ENCODE measurements at places on chromosomes 5 and 9.

DNA sequence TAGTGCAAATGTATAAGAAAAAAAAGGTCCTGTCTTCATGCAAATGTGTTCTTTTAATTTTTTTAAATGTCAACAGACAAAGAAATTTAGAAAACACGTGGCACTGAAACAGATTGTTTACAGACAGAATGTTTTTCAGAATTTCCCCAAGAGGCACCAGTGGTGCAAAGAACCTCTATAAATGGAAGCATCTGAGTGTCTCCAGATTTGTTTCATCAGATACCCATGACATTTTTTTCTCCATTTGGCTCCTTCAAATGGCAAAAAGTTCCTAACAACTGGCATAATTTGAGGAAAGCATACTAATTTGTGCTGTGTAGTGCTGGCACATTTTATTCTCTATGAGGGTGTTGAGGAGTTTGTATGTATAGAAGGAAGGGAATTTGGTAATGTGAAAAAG is 15.0 kb downstream of the CCDC192 start:
- no peak for ATAC-seq

DNA sequence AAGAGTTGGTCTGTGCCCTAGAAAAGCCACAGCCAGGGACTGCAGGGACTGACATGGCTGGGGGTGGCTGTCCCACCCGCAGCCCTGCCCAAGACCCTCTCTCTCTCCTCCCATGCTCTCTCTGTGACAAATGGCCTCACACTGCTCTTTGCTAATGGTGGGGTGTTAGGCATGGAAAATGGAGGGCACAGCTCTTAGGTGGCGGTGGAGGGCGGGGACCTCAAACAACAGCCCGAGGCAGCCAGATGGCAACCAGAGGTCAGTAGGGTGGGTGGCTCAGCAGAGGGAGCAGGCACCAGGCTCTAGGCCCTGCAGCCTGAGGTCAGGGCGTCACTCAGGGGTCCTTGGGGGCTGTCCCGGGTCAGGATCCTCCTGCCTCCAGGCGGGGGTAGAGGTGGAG is 73.9 kb upstream of the DAB2IP start:
- no peak for ATAC-seq

DNA sequence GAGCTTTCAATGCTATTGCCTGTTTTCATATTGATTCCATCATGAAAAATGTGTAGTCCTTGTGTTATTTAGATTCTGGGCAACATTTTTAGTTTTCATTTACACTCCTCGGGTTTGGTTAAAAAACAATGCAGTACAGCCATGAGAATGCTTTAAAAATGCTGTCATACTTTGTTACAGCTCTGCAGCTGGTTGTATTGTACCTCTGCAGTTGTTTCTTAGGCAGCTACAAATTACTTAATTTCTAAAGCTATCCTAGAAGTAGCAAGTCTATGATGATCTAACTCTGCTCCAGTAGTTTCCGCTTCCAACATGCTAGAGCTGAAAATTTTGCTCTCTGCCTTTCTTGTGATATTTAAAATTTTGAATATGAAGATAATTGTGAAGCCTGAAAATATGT is 20.2 kb downstream of the SNX18 start:
- no peak for ATAC-seq

DNA sequence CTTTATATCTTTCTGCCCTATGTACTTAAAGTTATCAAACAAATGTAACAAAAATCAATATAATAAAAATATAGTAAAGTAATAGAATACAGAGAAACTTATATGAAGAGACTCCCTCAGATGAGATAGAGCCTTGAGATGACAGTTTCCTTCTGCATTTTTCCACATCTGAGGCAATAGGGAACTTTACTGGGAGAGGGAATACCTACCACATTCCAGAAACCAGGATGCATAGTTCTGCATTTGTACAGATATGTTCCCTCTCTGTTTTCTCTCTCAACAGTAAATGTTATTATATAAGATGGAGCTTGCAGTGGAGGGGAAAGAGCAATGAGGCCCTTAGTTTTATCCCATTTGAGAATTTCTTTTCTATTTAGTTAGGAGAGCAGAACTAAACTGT is 109.6 kb upstream of the KCNN2 start:
- ATAC-seq = no peak

DNA sequence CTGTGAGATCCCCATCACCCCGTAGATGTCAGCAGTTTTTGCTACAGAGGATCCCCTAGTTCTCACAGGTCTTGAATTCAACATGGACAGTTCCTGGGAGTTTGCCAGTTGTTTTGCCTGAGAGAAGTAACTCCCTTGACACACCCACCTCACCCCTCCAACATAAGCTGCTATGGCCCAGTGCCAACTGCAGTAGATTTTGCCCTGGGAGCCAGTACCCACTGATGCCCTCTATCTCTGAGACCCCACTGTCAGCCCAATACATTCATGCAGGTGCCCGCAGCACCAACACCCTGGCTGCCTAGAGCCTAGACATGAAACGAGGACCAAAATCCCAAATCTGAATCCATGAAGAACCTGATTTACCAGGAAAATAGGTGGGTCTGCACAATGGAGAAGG is 583.9 kb upstream of the CTNND2 start:
- no peak for ATAC-seq

DNA sequence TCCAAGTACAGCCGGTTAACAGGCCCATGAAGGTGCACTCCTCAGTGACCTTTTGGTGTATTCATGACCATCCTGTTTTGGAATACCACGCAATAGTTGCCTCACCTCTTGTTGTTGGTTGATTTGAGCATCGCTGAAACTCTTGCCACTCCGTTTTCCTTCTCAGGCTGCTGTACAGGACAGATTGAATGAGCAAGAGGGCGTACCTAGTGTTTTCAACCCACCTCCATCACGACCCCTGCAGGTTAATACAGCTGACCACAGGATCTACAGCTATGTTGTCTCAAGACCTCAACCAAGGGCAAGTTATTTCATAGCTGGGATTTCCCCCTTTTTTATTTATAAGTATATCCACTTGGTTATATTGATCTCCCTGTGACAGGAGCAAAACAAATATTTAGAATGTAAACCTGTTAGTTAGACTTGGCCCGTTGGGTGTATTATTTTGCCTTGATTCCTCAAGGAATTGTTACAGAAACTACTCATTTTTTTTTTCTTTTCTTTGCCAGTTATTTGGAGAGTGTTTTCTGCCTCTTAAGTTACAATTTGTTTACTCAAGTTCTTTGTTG is 38.1 kb downstream of the FAF2 start:
- no peak for ATAC-seq

Measured in SK-N-SH treated with all-trans-retinoic acid at 6 μM for 48 hours (cell line).